ENCODE measurements at places on chromosomes 4 and X.
A peak's percentile ranks its signal among the peaks of the same experiment; 100 is the strongest.

DNA sequence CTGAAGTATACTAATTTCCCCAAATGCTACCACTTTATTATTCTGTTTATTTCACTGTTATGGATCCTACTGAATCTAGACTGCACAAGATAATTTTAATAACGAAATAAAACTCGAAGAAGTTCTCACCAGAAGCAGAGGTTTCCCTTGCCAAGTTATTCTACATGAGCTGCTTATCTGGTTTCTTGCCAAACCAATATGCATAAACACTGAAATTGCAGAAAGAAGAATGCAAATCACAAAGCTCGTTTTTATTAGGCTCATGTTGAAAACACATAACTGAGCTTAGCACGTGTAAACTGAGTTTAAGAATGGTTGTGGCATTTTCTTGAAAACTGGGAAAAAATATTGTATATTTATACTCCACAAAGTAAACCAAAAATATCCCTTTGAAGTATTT is 35.9 kb downstream of the GRID2 start:
- DNase-seq, result no peak

DNA sequence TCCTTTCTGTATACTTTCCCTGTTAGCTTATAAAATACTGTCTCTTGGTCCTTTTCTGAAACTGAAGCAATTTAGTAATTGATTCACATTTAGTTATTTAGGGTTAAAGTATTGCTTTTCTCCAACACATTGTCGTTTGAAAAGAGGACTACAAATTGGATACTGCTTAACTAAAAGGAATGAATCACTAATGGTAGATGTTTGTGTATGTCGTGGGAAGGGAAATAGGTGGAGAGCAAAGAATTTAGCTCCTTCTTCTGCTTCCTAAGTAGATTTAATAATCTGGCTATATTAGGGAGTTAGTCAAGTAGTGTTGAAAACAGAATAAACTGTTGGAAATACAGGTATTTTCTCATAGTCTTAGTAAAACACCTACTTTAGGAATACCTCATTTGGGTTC is 27.9 kb downstream of the SLAIN2 start:
- DNase-seq, result no peak

GRCh38 chrX:86369847-86370630 is 221.8 kb downstream of the DACH2 start:
- DNase-seq, result no peak

- DNase-seq, result no peak
Observed at GRCh38 chr4:187271848-187272247, 548.2 kb upstream of the FAT1 start.

- DNase-seq, result no peak
Observed at GRCh38 chr4:156290811-156291210, 337.1 kb upstream of the CTSO start.

GRCh38 chr4:177968817-177969442 is 526.7 kb upstream of the AGA start:
- DNase-seq, result no peak

DNA sequence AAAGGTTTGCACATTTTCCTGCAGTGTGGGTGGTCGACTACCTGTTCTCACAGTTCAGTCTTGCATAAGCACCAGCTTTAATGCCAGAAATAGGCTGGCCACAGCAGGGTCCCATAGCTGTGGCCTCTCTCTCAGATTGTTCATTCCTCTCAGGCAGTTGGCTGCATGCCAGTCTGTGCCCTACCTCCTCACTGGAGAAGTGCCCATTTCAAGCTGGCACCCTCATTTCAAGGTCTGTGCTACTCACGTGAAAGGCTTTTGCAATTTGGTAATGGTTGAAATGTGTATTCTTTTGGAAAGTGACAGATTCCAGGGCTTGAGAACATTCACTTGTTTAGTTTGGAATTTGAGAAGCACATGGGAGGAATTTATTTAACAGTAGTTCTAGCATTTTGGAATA is 28.9 kb upstream of the MTMR1 start:
- no peak for DNase-seq

GRCh38 chr4:177236886-177237285 is 72.8 kb upstream of the NEIL3 start:
- DNase-seq, result no peak

DNA sequence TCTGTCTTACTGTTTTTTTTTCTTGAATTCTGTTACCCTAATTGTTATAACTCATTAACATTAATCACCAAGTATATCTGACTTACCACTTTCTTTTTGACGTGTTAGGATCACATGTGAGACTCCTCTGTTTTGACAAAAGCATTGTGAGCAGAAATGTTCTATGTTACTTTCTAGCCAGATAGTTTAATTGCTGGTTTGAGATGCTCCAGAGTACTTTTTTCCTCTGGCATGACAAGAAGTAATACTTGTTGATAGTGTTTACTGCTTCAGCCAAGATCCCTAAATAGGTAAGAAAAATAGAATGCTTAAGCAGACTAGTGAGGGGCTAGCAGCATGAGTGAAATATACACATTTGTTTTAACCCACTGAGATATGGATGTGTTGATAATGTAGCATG is 303.9 kb upstream of the PABPC4L start:
- DNase-seq, result no peak

- no peak for DNase-seq
Observed at GRCh38 chr4:94802091-94802490, 44.3 kb downstream of the BMPR1B start.

DNA sequence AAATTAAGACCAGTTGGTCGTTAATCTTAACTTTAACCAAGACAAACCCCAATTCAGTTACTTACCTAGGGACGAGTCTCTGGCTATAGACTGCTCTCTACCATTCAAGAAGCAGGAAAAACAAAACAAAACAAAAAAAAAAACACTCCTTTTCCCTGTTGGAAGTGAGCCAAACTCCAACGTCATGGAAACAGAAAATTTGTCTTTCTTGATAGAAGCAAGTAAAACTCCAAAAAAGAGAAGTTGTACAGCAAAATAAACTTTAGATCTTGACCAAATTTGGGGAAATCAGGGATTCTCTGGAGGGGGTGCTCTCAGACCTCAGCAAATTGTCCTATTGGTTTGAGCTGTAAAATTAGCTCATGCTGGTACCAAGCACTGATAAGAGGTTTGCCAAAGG is 3.7 kb downstream of the CNGA1 start:
- no peak for DNase-seq

DNA sequence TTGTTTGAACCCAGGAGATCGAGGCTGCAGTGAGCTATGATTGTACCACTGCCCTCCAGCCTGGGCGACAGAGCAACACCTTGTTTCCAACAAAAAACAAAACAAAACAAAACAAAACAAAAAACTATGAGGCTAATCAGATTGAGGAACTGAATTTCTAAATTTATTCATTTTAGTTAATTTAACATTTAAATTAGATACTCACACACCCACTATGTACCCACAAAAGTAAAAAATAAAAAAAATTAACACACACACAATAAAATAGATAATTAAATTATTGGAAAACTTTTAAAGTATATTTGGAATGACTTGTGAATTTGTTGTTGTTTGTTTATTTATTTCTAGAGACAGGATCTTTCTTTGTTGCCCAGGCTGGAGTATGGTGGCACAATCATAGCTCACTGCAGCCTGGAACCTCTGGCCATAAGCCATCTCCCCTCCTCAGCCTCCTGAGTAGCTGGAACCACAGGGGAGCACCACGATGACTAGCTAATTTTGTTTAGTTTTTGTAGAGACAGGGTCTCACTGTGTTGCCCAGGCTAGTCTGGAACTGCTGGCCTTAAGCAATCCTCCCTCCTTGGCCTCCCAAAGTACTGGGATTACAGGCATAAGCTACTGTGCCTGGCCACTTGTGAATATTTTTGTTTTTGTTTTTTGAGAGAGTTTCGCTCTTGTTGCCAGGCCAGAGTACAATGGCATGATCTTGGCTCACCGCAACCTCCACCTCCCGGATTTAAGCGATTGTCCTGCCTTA is 9.8 kb upstream of the ZNF157 start:
- DNase-seq, result no peak

- no peak for DNase-seq
Observed at GRCh38 chr4:168784786-168785461, 225.1 kb downstream of the CBR4 start.

- DNase-seq, result no peak
Observed at GRCh38 chr4:158302076-158302866, 92.0 kb downstream of the TMEM144 start.

DNA sequence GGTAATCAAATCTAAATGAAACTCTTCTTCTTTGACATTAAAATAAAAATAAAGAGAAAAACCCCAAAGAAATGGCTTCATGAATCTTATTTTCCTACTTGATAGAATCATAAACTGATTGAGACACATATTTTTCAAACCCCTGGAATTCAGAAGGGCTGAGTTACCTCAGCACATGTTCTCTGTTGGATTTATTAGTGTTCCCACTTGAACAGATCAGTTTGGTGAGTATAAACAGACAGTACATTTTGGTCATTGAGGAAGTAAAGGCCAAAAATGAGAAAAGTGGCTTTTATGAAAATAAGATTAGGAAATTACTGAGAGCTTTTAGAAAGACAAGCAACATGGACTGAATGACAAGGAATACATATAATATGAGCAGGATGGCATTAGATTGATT is 620.4 kb downstream of the ANKRD50 start:
- no peak for DNase-seq

- DNase-seq, result no peak
Observed at GRCh38 chr4:173237152-173237551, 68.5 kb downstream of the GALNT7 start.

DNA sequence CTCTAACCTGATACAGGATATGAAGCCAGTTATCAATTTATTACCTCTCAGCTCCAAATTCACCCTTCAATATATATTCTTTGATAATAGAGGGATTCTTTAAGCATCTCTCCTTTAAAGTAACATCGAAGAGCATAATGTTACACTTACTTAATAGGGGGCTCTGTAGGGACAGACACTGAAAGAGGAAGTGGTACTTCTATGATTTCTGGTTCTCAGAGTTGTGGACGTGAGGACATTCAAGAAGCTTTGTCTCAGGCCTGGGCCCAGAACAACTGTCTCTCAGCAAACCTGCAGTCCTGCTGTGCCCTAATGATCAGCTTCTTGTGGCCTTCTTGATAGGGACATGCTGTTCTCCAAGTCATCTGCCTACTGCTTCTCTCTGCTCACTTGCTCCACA is 4.2 kb upstream of the ZXDB start:
- no peak for DNase-seq

GRCh38 chr4:128353791-128354190 is 66.2 kb upstream of the PGRMC2 start:
- no peak for DNase-seq

- DNase-seq, result no peak
Observed at GRCh38 chr4:170047771-170048354, 21.7 kb upstream of the MFAP3L start.

- no peak for DNase-seq
Observed at GRCh38 chr4:37490391-37491347, 195.5 kb downstream of the RELL1 start.

- no peak for DNase-seq
Observed at GRCh38 chr4:42331914-42332368, 65.3 kb upstream of the SHISA3 start.

- peak; percentile 46 for DNase-seq
Observed at GRCh38 chrX:150161193-150161592, 201.9 kb upstream of the MAMLD1 start.

- DNase-seq, result no peak
Observed at GRCh38 chrX:37854148-37854547, 6.8 kb upstream of the DYNLT3 start.

DNA sequence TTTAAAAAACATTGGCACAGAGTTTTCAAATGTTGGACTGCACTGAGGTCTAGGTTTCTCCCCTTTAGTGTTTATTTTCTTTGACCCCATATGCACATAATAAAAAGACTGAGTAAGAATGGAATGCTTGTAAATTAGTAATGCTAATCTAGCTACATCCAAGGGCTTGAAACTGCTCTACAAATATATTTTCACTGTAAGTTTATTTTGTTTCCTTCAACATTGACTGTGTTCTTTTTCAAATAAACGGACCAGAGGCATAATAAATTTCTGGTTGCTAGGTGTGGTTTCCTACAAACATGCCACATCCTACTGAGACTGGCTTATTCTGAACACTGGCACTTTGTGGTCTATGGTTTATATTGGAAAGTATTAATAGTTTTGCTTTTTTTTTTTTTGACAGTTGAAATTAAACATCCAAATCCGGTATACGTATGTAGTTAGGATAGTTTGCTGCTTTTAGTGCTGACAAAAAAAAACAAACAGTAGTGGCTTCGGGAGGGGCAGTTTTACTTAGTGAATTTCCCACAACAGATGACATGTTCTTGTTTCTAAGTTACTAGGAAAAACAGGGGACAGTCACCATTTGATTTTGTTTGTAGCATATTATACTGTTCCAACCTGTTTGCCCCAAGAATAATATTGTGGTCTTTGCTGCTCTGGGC is 13.2 kb downstream of the CA5B start:
- DNase-seq, result no peak

GRCh38 chrX:129403974-129404669 is 119.2 kb downstream of the SMARCA1 start:
- DNase-seq, result no peak

DNA sequence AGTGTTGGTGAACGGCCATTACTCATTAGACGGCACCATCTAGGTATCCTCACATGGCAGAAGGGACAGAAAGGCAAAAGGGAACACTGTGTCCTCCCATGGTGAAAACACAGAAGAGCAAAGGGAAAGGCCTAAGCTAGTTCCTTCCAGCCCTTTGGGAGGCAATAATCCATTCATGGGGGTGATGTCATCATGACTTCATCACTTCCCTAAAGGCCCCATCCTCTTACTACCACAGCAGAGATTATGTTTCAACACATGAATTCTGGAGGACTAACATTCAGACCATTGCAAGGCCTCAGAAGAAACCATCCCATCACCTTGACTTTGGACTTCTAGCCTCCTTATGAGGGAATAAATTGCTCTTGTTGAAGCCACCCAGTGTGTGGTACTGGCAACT is 238.2 kb downstream of the MGST2 start:
- no peak for DNase-seq

GRCh38 chr4:168835880-168836454 is 174.1 kb downstream of the CBR4 start:
- DNase-seq, result no peak

DNA sequence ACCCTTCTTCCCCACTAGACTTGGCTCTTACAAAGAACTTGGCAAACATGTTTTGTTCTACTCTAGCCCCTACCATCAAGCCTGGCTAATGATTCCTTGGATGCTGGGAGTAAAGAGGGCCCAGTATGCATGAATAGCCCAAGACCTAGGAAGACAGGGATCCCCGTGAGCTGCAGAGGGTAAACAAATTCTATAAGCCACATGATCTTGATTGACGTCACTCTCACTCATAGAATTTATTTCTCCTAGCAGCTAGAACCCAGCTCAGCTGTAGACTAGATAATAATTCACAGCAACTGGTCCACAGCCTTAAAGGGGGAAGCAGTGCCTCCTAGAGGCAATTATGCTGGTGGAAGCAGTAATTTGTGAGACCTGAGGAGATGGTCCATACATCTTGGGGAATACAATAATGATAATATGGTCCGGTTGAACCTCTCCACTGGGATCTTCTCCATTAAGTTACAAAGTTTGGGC is 16.1 kb upstream of the USO1 start:
- no peak for DNase-seq

Measured in vagina (tissue), 2 donors.